Thyroid gland (tissue), 4 donors: ENCODE measurements at places on chromosomes 1 and 21. TPM values are rescaled to one million over a fixed set of nuclear protein-coding genes. Genes with fewer than 3 reads are reported as not detected.

GRCh38 chr21:42346866-42347600, 3.8 kb downstream of the TFF2 start:
- H3K4me3 ChIP-seq, result no peak overlapping the region
- DNase-seq, result no peak
- no peak overlapping the region for H3K27ac ChIP-seq
- no peaks in the 10 kb centered on the region for H3K27me3 ChIP-seq
- peaks cover 22% of the 10 kb centered on the region for H3K4me1 ChIP-seq

DNA sequence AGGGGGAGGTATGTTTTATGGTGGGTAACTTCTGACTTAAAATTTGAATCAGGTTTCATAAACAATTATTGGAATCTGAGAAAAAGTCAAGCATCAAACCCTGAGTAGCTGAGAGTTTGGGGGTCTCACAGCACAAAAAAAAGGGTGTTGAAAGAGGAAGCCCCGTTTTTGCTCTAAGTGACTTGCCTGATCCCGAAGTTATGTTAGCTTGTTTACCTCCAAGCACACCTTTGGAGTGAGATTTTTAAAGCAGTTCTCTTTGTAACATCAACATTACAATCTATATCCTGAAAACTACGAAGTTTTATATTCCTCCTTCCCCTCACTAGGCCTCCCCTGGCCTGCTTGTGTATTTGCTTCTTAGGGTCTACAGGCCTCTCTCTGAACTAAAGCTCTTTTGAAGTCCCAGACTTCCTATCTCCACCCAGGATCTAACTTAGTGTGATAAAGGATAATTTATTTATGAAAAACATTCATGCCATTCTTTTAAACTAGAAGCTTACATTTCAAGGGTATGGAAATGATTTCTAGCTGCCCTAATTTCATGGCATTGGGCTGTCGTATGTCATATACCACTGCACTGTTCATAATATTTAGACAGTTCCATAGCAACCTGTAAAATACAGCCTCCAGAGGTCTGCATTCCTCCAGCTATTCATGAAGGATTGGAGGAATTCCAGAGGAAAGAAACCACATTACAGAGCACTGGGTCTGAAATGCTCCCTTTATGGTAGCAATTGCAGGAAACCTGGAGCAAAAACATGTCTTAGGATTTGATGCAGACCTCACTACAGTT, 36.1 kb upstream of the RGS1 start:
- no peak overlapping the region for H3K4me3 ChIP-seq
- H3K27ac ChIP-seq, result peak overlapping the region; percentile 76
- no peaks in the 10 kb centered on the region for H3K36me3 ChIP-seq
- DNase-seq, result no peak

DNA sequence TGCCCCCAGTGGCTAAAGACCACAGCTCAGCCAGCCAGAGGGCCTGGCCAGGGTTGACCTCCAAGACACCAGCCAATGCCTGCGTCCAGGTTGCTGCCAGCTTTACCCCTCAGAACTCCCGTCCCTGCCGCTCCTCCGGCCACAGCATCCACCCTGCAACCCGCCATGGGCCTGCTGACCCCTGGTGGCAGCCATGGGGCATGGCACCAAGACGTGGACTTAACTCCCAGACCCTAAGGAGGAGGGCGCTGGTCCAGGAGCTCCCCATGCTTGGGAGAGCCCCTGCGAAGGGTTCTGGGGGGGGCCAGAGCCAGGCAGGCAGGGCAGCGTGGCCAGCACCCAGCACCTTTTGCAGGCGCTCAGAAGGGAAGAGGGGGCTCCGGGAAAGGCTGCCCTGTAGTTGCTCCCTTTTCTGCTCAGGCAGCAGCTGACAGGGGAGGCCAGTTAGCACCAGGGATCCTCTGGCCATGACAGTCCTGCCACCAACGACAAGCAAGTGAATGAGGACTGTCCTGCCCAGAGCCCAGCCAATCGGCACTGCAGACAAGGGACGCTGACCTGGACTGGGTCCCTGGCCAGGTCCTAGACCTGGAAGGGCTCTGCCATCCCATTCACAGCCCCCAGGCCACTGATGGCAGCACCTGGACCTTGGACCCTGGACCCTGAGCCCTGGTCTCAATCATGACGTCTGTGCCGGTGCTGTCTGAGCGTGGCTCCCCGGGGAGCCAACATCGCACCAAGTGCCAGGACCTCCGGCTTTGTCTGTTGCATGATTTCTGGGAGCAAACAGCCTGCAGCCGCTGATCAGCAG, 246.2 kb downstream of the NPHP4 start:
- H3K36me3 ChIP-seq, result no peaks in the 10 kb centered on the region
- H3K27me3 ChIP-seq, result no peaks in the 10 kb centered on the region
- DNase-seq, result peak; percentile 51
- H3K4me3 ChIP-seq, result no peak overlapping the region
- H3K4me1 ChIP-seq, result no peaks in the 10 kb centered on the region

DNA sequence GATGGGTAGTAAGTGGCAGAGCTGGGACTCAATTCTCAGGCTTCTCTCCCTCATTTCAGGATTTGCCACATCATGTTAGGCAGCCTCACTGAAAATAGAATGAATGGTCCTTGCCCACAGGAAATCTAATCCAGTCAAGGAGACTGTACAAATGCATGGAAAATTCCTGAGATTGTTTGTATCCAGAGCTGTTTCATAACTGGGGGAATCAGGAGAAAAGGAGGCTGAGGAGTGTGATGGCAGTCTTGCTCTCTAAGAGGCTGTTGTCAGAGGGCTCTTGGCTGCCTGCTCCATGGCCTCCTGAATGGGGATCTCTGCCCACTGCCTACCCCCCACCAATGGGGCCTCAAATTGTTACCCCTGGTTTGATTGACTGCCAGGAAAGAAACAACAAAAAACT, 141.9 kb upstream of the TNR start:
- DNase-seq, result no peak
- H3K27ac ChIP-seq, result no peak overlapping the region
- no peaks in the 10 kb centered on the region for H3K36me3 ChIP-seq
- no peaks in the 10 kb centered on the region for H3K27me3 ChIP-seq
- H3K4me1 ChIP-seq, result no peaks in the 10 kb centered on the region

DNA sequence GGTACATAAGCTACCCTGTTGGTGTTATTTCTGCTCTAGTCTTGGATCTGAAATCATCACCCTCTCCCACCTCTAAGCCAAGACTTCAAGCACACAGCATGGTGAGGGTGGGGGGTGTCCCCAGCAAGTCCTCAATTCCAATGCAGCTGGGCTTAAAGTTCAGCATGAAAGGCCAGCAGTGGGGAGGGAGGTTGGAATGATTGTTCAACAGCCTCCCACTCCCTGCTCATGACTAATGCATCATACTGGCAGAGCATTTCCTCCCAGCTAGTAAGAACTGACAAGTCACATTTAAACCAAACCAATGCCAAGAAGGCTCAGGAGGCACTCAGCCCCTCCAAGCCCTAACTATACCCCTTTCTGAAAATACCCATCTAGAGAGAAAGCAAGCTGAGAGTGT, 50.1 kb downstream of the TIAM1 start:
- H3K4me3 ChIP-seq, result no peak overlapping the region
- H3K27ac ChIP-seq, result no peak overlapping the region
- no peaks in the 10 kb centered on the region for H3K4me1 ChIP-seq
- DNase-seq, result no peak

DNA sequence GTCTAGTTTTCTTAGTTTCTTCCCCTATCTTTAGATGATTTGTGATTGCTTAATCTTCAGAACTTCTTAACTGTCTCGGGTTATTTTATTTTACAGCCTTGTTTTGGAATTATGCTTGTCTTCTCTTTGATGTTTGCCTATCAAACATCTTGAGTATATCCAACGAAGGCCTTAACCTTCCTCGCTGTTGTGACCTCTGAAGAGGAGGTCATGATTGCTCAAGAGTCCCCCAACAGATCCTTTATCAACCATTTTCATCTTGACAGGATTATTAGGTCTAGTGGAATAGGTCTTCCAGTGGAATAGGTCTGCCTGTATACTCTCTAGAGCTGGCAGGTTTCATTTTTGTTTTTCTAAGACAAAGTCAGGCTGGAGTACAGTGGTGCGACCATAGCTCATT, 45.7 kb downstream of the UBE4B start:
- H3K27me3 ChIP-seq, result no peaks in the 10 kb centered on the region
- no peak overlapping the region for H3K27ac ChIP-seq
- H3K36me3 ChIP-seq, result no peaks in the 10 kb centered on the region
- no peak overlapping the region for H3K4me3 ChIP-seq

GRCh38 chr1:11982010-11982392, 1.8 kb downstream of the MFN2 start:
- H3K4me3 ChIP-seq, result no peak overlapping the region
- no peak overlapping the region for H3K27ac ChIP-seq
- peaks cover 35% of the 10 kb centered on the region for H3K36me3 ChIP-seq
- H3K4me1 ChIP-seq, result peaks cover 17% of the 10 kb centered on the region

- H3K4me3 ChIP-seq, result no peak overlapping the region
- no peaks in the 10 kb centered on the region for H3K27me3 ChIP-seq
- DNase-seq, result no peak
- no peak overlapping the region for H3K27ac ChIP-seq
- peaks cover 14% of the 10 kb centered on the region for H3K4me1 ChIP-seq
These were observed 100.8 kb downstream of the SIK1 start for GRCh38 chr21:43325968-43326715.

Gene ASAP3
- total RNA-seq, result 74.7 TPM

Gene MFN2
- total RNA-seq, result 80.0 TPM

Gene AGBL4
- 6.0 TPM for total RNA-seq

Gene VWA5B1
- total RNA-seq, result 0.45 TPM

Gene SLAMF1
- 0.33 TPM for total RNA-seq
